Activated B cell treated with CpG ODN at 0.5 μM for 24 hours (primary cell): ENCODE measurements at places on chromosomes 2 and 18. TPM values are rescaled to one million over a fixed set of nuclear protein-coding genes. Genes with fewer than 3 reads are reported as not detected.

RTP5 gene
- 0.12 TPM in 1 of 2 replicates, not detected in the other for total RNA-seq

SLC9A4 gene
- 0.05 and 0.11 TPM in 2 replicates for total RNA-seq

FAM237A gene
- total RNA-seq = not detected in 2 replicates

ONECUT2 gene
- not detected in 2 replicates for total RNA-seq

BCL2 gene
- 125 and 145 TPM in 2 replicates for total RNA-seq

DNA sequence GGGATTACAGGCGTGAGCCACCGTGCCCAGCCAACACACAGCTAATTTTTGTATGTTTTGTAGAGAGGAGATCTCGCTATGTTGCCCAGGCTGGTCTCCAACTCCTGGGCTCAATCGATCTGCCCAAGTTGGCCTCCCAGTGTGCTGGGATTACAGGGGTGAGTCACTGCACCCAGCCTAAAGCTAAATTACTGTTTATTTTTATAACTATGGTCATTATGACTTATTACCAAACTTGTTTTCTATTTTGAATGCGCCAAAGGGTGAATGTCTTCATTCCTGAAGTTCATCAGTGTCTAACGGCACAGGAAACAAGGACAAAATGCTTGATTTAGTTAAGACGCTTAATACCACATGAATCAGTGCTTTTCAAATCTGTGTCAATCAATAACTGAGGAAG is 38.9 kb upstream of the GREB1L start:
- DNase-seq = no peak

DNA sequence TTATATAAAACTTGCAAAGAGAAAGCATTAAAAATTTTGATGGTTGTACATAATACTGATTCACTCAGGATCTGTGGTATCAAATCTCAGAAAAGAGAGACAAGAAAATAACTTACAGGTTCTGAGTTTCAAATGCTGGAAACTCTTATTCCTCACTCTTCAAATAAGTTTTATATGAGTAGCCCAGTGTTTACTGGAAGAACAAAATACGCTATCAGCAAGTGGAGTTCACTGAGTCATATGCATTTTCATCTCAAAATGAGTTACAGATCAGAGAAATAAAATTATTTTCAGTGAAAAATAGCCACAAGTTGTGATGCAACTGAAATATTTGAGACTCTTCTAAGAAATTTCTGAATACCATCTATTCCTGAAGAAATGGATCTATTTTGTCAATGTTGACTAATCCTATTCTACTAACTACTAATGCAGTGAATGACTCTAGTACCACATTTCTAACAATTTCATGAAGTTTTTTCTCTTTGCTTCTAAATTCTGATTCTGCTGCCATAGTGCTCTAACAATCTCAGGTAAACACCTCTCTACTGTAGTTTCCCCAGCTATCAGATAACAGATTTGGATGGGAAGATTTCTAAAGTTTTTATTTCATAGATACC is 391.7 kb downstream of the ZEB2 start:
- no peak for DNase-seq

- DNase-seq = no peak
Measured at GRCh38 chr2:151718247-151718646, 16.0 kb downstream of the NEB start.

DNA sequence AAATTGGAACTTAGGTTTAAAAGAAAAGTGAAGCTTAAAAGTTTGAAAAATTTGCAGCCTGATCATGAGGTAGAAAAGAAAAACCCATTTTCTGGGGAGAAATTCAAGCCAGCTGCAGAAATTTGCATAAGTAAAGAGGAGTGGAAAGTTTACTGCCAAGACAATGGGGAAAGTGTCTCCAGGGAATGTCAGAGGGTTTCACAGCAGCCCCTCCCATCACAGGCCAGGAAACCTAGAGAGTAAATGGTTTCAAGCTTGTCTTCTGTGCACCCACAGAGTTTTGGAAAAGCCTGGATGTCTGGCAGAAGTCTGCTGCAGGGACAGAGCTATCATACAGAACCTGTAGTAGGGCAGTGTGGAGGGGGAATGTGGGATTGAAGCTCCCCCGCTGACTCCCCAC is 254.0 kb upstream of the FSIP2 start:
- DNase-seq = no peak

DNA sequence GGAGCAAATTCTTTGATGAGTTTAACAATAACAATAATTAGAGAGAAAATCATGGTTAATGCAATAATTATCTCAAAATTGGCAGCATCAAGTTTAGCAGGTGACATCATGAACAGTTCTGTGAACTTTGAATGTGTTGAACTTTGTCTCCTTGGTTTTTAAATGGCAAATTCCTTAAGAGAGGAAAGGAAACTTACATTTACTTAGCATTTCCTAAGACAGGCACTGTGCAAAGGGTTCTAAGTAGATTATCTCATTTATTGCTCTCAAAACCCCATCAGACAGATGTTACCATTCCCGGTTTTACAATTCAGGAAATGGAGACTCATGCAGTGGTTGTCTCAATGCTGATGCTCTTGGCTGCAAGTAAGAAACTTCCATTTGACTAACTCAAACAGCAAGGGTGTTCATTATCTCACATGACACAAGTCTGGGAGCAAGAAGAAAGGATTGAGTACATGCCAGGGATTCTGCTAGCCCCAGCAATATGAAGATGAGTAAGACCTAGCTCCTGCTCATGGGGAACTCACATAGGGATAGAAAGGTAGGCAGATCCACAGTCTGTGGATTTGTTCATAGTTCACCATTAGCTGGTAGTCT is 81.3 kb upstream of the ITGA6 start:
- no peak for DNase-seq

- no peak for DNase-seq
Measured at GRCh38 chr2:240930096-240930630, 24.0 kb downstream of the CROCC2 start.
